ENCODE measurements at places on chromosomes 4 and X.

DNA sequence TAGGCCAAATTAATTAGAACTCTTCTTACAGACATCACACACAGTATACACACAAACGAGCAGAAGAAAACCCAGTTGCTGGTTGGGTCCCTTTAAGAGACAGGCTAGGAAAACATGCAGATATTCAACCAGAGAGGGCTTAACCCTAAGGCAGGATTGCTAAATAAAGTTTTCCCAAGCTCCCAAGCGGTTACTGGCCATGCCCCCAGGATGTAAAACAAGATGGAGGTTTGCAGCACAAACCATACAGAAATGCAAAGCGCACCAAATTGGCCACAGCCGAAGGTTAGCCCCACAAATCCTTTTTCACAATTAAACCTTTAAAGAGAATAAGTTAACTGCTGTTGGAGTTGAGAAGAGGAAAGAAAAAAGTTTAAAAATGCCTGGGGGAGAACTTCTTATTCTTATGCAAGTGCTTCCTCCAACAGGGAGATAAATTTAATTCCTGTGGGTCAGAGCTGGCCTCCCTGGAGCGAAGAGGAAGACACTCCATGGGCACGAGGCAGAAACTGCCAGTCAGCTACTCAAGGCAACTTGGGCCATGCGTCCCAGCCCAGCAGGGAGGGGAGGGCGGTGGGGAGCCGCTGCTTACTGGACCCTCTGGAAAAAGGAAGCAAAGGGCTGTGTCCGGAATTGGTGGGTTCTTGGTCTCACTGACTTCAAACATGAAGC is 167.6 kb upstream of the ARSJ start:
- H3K4me3 ChIP-seq: peak overlapping the region; percentile 63
- no peaks in the 10 kb centered on the region for H3K27me3 ChIP-seq
- peak overlapping the region; percentile 78 for H3K27ac ChIP-seq
- H3K36me3 ChIP-seq: no peaks in the 10 kb centered on the region

DNA sequence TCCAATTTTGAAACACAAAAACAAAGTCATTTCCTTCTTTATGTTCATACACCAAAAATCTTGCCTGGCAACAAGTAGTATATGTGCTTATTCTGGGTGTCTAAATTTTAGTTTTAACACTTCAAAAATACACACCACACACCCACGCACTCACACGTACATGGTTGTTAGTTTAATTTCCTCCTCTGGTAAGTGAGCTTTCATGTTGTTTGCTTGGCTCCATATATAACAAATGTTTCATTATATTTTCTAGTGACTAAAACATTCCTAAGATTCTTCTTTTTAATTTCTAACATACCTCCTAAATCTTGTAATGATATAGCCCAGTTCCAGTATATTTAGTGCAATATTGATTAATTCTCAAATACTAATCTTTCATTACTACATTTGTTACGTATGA is 80.9 kb downstream of the PRDM5 start:
- H3K27ac ChIP-seq: no peak overlapping the region
- DNase-seq: no peak

DNA sequence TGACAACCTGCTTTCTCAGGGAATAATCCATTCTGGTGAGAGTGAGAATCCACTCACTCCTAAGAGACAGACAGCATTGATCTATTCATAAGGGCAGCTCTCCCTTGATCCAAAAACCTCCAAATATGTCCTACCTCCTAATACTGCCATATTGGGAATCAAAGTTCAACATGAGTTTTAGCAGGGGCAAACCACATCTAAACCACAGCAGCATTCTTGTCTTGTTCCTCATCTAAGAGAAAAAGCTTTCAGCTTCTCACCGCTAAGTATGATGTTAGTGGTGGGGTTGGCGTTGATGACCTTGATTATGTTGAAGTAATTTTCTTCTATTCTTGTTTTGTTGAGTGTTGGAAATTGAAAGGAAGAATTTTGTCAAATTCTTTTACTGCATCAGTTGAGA is 69.6 kb downstream of the SERTM2 start:
- DNase-seq: no peak
- H3K4me3 ChIP-seq: no peak overlapping the region
- H3K36me3 ChIP-seq: no peaks in the 10 kb centered on the region
- no peaks in the 10 kb centered on the region for H3K4me1 ChIP-seq
- H3K27me3 ChIP-seq: no peaks in the 10 kb centered on the region

- peaks cover 1% of the 10 kb centered on the region for H3K36me3 ChIP-seq
- no peak overlapping the region for H3K4me3 ChIP-seq
- H3K27ac ChIP-seq: no peak overlapping the region
- peak; percentile 79 for DNase-seq
- peaks cover 2% of the 10 kb centered on the region for H3K27me3 ChIP-seq
Measured at GRCh38 chr4:26028793-26029567, 115.0 kb downstream of the SMIM20 start.

GRCh38 chrX:30654989-30655607 is 1.9 kb downstream of the GK start:
- peak overlapping the region; percentile 16 for H3K4me3 ChIP-seq
- no peak for DNase-seq
- no peaks in the 10 kb centered on the region for H3K27me3 ChIP-seq
- H3K4me1 ChIP-seq: peaks cover 53% of the 10 kb centered on the region

- no peak for DNase-seq
- H3K4me3 ChIP-seq: no peak overlapping the region
- no peaks in the 10 kb centered on the region for H3K4me1 ChIP-seq
Measured at GRCh38 chr4:11919316-11919715, 490.6 kb upstream of the HS3ST1 start.

- H3K27me3 ChIP-seq: no peaks in the 10 kb centered on the region
- H3K4me1 ChIP-seq: no peaks in the 10 kb centered on the region
- no peaks in the 10 kb centered on the region for H3K36me3 ChIP-seq
- no peak overlapping the region for H3K4me3 ChIP-seq
- H3K27ac ChIP-seq: no peak overlapping the region
Measured at GRCh38 chr4:21347142-21347541, 601.4 kb downstream of the KCNIP4 start.

DNA sequence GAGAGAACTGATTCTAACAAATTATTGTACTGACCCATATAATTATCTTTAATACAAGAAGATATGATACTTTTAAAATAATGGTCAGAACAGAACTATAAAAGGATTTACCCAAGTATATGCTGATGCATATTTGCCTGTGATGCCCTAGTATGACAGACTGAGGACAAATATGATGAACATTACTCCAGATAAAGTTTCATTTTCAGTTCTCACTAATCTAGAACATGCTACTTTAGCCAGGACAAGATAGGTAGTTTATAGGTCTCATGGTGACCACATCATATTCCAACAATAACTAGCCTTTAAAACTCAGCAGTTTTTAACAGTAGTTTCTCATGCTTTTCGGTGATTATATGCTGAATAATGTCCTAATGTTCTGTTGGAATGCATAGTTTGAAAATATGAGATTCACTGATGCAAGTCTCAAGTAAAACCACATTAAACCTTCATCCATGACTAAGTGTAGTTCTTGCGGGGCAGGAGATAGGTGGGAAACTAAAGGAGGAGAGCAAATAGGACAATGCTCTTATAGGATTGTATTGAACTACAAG is 295.2 kb upstream of the AGA start:
- DNase-seq: no peak
- no peak overlapping the region for H3K4me3 ChIP-seq
- H3K27me3 ChIP-seq: no peaks in the 10 kb centered on the region
- H3K27ac ChIP-seq: no peak overlapping the region

- H3K27me3 ChIP-seq: no peaks in the 10 kb centered on the region
- no peaks in the 10 kb centered on the region for H3K36me3 ChIP-seq
- no peaks in the 10 kb centered on the region for H3K4me1 ChIP-seq
- no peak for DNase-seq
- H3K27ac ChIP-seq: no peak overlapping the region
Measured at GRCh38 chr4:46032056-46032455, 91.8 kb downstream of the GABRG1 start.

- peak overlapping the region; percentile 65 for H3K4me3 ChIP-seq
- H3K4me1 ChIP-seq: peaks cover 82% of the 10 kb centered on the region
- H3K27ac ChIP-seq: peak overlapping the region; percentile 95
- DNase-seq: peak; percentile 50
Measured at GRCh38 chr4:184420881-184421416, 53.4 kb downstream of the IRF2 start.

Data from activated CD8-positive, alpha-beta memory T cell treated with anti-CD3 and anti-CD28 coated beads, Interleukin-2, amount 10 ng/mL, durations not matched to agents 7 days and 5 days (primary cell).